ENCODE measurements at places on chromosomes 12 and 14. TPM values are rescaled to one million over a fixed set of nuclear protein-coding genes. Genes with fewer than 3 reads are reported as not detected.

GRCh38 chr12:51823875-51824565 lies 24.5 kb downstream of the FIGNL2 start:
- H3K27me3 ChIP-seq: peaks cover 23% of the 10 kb centered on the region
- no peak for DNase-seq
- H3K4me1 ChIP-seq: peaks cover 33% of the 10 kb centered on the region
- no peak overlapping the region for H3K27ac ChIP-seq
- H3K4me3 ChIP-seq: no peak overlapping the region

GUCY2C gene
- total RNA-seq: 3.4 TPM

DNA sequence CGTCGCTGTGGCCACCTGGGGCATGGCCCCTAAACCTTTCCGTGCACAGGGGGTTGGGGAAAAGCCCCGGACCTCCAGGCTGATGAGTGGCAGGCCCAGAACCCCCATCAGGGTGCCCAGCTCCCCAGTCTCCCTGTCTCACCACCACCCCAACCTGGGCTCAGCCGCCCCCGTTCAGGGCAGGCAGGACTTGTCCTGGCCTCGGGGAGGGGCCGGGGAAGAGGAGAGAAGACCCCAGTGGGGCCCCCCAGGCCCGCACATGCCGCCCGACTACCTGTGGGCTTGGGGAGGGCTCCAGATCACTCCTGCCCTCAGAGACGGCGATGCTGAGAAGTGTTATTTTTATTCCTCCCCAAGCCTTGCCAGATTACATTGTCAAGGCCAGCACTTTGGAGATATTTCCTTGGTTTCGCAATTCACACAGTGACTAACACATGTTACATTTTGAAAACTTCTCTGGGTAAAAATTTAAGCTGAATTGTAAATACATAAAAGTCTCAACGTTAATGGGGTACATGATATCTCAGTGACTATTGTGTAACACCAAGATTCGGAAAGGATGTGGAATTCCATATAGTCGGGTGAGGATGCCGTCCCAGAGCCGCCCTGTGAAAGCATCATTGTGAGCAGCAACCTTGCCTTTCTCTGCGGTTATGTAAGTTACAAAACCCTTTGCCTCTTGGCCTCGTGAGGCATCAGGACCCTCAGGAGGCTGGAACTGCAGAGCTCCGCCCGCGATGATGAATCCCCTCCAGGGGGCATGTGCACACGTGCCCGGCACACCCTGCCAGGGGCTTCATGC lies 85.6 kb upstream of the DIO3 start:
- H3K4me1 ChIP-seq: peaks cover 18% of the 10 kb centered on the region
- H3K27ac ChIP-seq: no peak overlapping the region
- no peak for DNase-seq

INSM2 gene
- not detected for total RNA-seq

- H3K4me1 ChIP-seq: peaks cover 22% of the 10 kb centered on the region
- DNase-seq: no peak
- peak overlapping the region; percentile 69 for H3K27ac ChIP-seq
- no peaks in the 10 kb centered on the region for H3K27me3 ChIP-seq
These were observed 40.5 kb downstream of the MED13L start for GRCh38 chr12:116236976-116237375.

- no peak overlapping the region for H3K4me3 ChIP-seq
- no peaks in the 10 kb centered on the region for H3K27me3 ChIP-seq
- H3K4me1 ChIP-seq: peaks cover 17% of the 10 kb centered on the region
- H3K36me3 ChIP-seq: no peaks in the 10 kb centered on the region
- DNase-seq: no peak
These were observed 108.0 kb downstream of the RIMBP2 start for GRCh38 chr12:130608132-130608531.
